NCI-H187 treated with DMSO at 0.1 percent for 48 hours (cell line): ENCODE measurements at places on chromosomes 5 and 9.

DNA sequence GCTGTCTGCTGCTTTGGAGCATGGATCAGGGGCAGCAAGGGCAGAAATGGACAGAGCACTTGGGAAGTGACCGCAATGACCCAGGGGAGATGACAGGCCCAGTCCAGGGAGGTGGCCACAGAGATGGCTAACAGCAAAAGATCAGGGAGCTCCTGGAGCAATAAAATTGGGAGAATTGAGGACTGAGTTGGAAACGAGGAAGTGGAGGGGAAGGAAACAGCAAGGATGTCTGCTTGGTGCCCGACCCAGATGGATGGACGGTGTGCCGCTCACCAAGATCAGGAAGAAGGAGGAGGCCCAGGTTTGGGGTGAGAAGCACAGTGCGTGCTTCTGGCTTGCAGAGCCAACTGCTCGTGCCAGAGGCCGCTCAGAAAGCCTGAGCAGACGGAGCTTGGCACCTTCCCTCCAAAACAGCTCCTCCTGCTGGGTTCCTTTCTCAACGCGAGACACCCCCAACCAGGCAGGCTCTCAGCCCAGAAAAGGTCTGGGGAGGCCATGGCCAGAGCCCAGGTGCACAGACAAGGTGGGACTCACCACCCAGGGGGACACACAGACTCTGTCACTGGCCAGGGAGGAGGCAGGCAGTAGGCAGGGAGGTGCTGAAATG, 1.7 kb upstream of the SLC34A1 start:
- no peak for DNase-seq

DNA sequence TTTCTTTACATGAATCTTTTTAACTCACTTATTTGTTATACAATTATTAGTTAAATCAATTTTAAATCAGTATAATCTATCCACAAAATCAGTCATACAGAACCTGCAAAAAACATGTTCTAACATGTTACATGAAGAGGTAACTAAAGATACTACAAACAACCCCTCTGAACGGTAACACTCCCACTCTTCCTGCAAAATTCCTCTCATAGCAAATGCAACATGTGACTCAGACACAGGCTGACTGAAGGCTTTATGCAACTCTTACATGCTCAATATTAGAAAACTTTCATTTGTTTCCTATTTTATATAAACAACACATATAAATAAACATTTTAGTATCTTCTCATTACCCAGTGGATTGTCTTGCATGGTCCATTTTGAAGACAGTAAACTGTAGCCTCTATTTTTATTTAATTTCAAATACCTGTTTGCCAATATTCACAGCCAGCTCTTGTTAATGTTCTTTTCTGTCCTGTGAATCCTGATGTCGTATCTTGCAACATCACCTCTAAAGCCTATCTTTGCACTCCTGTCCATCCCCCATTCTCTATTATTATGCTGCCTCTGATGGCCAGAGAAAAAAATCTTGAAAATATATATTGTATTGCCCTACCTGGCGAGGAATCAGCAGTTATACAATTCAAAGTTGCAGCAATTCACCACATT, 100.5 kb upstream of the CCDC152 start:
- no peak for DNase-seq

- no peak for DNase-seq
Measured at GRCh38 chr5:62306896-62307689, 1.1 kb downstream of the KIF2A start.

DNA sequence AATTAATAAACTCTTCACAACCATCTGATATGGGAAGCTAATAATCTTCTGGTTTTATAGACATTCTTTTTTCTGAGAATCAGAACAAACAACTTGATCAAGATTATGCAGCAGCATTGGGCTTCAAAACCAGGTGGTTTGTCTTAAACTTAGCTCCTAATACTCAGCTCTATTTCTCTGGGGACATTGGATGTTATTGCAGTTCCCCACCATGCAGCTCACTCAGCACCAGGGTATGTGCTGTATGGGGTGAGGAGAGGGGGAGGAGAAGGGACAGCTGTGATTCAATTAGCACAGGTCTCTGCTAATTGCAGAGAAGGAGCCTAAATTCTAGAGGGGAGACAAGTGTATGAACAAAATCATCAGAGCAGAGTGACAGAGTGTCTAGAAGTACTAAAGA, 210.7 kb upstream of the TNC start:
- DNase-seq = no peak

DNA sequence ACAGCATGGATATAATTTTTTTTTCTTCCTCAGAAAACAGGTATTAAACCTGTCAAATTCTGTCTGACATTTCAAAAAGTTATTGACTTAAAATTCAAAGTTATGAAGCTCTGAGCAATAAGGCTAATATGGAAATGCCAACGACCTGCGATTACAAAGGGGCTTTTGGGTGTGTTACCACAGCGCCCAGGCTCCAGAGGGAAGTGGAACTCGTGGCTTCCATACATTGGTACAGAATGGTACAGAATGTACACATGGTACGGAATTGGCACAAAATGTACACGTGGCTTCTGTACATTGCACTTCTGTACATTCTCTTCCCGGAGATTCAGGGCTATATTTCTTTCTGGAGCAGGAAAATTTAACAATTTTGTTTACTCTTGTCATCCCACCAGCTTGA, 225.1 kb upstream of the TBCA start:
- DNase-seq = no peak

DNA sequence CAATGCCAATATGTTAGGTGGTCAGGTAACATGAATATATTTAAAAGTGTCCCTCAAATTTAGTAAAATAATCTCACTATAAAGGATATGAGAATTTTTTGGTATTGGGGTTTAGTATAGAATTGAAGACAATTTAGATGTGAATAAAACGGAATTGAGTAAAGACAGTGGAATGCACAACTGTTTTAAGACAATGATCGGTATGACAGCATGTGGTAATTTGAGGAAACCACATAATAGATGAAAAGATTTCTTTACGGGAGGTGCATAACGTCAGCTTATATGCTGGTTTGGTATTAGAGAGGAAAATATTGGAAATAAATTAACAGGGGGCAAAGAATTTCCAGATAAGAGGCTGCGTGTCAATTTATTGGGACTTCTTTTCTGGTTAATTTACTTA, 1043.2 kb downstream of the CDH18 start:
- DNase-seq = no peak

DNA sequence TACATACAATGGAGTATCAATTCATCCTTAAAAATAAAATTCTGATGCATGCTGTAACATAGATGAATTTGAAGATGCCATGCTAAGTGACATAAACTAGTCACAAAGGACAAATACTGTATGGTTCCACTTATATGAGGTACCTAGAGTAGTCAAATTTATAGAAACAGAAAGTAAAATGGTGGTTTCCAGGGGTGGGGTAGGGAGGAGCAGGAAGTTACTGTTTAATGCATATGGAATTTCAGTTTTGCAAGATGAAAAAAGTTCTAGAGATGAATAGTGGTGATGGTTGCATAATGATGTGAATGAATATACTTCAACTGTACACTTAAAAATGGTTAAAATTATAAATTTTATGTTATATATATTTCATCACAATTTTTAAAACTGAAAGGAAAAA, 57.3 kb upstream of the FNIP1 start:
- no peak for DNase-seq
